ENCODE measurements at places on chromosomes 16 and 17. TPM values are rescaled to one million over a fixed set of nuclear protein-coding genes. Genes with fewer than 3 reads are reported as not detected.

Gene RNF43
- total RNA-seq, result not detected

Gene CYGB
- total RNA-seq, result 0.05 TPM

Gene TEX19
- not detected for total RNA-seq

Gene RCVRN
- not detected for total RNA-seq

Gene TADA2A
- total RNA-seq, result 29.1 TPM

Gene TNFRSF17
- not detected for total RNA-seq

Gene SYNGR2
- total RNA-seq, result 70.8 TPM

Gene ETV4
- 13.4 TPM for total RNA-seq

Gene PPY
- total RNA-seq, result not detected

Gene VMO1
- total RNA-seq, result not detected

Gene SLC6A4
- total RNA-seq, result not detected

Gene LAT
- 42.7 TPM for total RNA-seq

Gene TEX14
- 0.19 TPM for total RNA-seq

Gene PAM16
- 46.8 TPM for total RNA-seq

Gene NTN3
- total RNA-seq, result not detected

Gene ZNF232
- total RNA-seq, result not detected

Gene ACSF2
- total RNA-seq, result 40.4 TPM

Gene TBC1D3C
- total RNA-seq, result not detected

Gene ITGA2B
- 0.05 TPM for total RNA-seq
